ENCODE measurements at places on chromosomes 16 and 17.

GRCh38 chr17:57987581-57988300 lies at the start of gene VEZF1:
Gene VEZF1 (minus strand): TSS chr17:57988254. CDS start chr17:57988111, 143 bp downstream.
- DNase-seq = peak; percentile 56

DNA sequence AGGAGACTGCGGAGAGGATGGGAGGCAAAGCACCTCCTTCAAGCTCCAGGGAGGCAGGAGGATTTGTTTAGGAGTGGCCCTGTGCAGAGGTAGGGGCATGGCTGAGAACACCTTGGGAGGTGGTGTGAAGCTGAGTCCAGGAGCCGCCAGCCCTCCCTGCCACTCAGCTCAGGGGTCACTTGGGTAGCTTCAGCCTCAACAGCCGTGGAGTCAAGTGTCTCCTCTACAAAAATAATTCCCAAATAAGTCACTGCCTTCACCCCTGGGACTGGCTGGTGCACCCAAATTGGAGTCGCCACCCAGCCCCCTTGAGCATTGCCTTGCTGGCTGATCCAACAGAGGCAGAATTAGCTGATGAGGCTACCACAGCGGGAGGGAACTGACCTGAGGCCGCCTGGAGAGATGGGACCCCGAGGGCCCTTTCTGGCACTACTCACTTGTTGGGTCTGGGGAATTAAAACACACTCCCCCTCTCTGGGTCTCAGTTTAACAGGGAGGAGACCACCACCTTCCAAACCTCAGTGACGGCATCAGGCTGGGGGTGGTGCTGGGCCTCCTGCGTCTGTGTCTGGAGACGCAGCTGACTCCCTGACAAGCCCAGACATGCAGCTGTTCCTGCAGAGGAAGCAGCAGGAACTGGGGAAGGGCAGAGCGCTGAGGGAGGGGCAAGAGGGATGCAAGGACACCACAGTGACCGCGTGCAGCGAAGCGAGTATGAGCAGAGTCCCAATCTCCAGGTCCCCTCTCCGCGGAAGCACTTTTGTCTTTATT lies 87.9 kb upstream of the TOB1 start:
- no peak for DNase-seq

DNA sequence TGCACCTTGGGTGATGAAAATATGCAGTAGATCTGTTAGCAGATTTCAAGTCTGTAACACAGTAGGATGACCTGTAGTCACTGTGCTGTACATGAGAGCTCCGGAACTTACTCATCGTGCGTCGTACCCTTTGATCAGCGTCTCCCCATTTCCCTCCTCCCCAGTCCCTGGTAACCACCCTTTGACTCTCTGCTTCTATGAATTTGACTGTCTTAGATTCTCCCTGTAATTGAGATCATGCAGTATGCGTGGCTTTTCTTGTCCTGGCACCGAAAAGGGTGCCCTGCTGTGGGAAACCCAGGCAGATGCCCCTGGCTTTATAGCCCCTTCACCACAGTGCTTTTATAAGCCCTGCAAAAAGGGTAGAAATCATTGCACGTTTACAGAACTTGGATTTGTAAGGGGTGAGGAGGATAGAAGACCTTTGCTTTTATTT lies 20.5 kb downstream of the CLEC16A start:
- DNase-seq = peak; percentile 48

- no peak for DNase-seq
Observed at GRCh38 chr17:37081287-37081686, 132.5 kb downstream of the AATF start.

DNA sequence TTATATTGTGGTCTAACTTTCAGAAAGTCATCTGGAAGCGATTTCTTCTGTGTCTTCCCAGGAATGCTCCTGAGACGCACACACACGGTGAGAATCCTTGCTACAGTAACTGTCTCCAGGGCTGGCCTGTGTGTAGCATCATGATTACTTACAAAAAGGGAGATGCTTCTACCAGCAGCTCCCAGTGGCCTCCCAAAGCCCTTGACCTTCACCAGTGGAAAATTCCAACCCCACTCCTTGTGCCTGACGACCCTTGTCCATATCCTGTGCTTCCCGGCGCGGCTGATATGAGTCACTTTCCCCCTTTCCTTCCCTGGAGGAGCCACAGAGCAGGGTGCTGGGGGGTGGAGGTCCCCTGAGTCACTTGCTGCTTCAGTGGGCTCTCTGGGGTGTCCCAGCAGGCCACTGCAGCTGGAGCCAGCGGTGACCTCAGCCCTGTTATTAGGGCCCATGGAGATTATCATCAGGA lies 22.1 kb upstream of the NAT9 start:
- no peak for DNase-seq

DNA sequence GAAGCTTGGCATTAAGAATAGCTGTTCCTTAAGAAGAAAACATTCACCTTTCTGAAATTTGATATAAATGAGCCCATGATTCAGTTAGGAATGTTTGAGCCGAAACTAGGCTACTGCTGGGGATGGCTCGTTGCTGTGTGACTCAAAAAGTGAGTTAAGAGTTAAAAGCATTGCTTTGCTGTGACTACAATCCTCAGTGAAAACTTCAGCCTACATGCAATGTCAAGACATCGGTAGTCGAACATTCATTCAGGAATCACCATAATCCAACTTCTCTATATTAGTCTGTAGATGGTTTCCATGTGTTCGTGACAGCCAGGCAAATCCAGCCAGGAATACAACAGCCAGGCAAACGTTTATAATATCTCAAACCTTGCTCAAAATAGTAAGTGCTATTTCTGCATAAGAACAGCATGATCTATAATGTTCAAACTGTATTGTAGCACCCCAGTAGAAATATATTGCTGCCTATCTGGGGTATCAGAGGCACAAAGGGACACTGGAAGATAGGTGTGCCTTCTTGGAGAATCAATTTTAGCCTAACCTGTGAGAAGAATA lies 1225.1 kb downstream of the CDH8 start:
- DNase-seq = no peak

GRCh38 chr16:72471317-72471924 lies 299.5 kb upstream of the PMFBP1 start:
- DNase-seq = no peak

DNA sequence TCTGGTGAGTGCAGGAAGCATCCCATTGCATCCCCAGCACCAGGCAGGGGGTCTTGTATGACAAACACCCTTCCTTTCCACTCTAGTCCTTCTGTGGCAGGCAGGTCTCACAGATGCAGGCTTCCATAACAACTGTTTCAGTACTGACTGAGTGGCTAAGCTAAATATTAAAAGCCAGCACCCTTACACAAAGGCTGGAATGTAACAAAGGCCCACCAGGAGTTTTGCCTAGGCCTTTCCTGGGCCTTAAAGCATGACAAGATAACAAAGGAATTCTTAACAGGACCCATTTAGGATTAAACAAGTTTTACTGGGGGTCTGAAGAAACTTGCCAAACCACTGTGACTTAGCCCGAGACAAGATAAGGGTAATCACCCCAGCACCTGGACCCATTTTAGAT lies 228.9 kb upstream of the RPL38 start:
- DNase-seq = no peak
